GM12891 (cell line): ENCODE measurements at places on chromosomes 6 and 20.

DNA sequence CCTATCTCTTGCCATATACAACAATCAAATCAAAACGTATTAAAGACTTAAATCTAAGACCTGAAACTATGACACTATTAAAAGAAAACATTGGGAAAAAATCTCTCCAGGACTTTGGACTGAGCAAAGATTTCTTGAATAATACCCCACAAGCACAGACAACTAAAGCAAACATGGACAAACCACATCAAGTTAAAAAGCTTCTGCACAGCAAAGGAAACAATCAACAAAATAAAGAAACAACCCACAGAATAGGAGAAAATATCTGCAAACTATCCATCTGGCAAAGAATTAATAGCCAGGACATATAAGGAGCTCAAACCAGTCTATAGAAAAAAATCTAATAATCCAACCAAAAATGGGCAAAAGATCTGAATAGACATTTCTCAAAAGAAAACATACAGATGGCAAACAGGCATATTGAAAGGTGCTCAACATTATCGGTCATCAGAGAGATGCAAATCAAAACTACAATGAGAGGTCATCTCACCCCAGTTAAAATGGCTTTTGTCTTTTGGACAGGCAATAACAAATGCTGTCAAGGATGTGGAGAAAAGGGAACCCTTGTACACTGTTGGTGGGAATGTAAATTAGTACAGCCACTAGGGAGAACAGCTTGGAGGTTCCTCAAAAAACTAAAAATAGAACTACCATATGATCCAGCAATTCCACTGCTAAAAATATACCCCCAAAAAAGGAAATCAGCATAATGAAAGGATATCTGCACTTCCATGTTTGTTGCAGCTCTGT, 76.2 kb downstream of the SNX5 start:
- DNase-seq = no peak

- DNase-seq = no peak
Measured at GRCh38 chr6:107059606-107060005, 31.6 kb downstream of the MTRES1 start.

GRCh38 chr20:15942130-15942529, 631.1 kb downstream of the KIF16B start:
- DNase-seq = no peak

DNA sequence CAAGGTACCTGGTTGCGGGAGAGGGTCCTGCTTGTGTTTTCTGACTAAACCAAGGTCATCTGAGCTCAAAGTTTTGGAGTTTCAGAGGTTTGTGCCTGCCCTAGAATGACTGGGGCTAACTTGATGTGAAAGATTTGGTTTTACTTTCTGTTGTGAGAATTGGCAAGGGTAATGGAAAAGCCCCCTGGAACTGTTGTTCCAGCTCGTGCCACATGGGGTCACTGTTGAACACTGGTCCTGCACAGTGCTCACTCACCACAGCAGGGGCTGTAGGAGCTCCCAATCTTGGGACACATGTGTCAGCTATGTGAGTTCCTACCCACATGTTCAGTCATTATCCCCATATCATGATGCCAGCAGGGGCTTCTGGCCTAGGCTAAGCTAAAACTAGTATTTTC, 6.5 kb downstream of the TGM6 start:
- no peak for DNase-seq

- no peak for DNase-seq
Measured at GRCh38 chr20:35446356-35447078, 8.5 kb upstream of the GDF5 start.

DNA sequence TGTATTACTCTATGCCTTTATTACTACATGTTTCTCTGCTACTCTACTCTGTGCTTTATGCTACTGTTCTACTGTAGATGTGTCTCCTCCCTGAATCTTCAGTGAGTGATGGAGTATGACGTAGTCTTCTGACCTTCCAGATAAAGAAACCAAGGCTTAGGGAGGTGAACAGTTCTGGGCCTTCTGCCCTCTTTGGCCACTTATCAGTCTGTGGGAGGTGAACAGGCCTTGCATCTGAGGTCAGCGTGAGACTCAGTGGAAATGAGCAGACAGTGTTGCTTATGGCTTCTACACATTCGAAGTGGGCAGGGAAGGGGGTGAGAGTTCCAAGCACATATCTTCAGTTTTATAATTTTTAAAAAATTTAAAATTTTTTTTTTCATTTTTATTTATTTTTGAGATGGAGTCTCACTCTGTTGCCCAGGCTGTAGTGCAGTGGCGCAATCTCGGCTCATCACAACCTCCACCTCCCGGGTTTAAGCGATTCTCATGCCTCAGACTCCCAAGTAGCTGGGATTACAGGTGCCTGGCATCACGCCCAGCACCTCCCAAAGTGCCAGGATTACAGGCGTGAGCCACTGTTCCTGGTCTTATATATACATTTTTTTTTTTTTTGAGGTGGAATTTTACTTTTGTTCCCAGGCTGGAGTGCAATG, 24.2 kb downstream of the MYBL2 start:
- no peak for DNase-seq

- DNase-seq = no peak
Measured at GRCh38 chr6:78999737-79000136, 78.3 kb downstream of the PHIP start.

- no peak for DNase-seq
Measured at GRCh38 chr6:23414051-23414445, 712.0 kb upstream of the NRSN1 start.

DNA sequence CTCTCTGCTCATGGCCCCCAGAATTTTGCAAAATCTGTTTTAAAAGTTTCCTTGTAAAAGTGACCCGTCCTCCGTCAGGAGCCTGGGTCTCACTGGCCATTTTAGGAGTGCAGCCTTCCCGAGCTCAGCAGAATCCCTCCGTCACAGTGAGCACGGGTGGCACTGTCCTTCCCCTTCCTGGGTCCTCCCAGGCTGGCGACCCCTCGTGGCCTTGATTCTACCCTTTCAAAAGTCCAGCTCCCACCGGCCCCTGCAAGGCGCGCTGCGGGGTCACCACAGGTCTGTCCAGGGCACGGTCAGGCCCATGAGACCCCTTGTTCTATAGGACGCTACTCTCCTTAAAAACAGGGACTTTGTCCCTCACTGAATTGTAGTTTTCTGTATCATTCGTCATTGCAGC, 112.7 kb downstream of the PSMB1 start:
- no peak for DNase-seq

GRCh38 chr6:91575032-91575431, 988.2 kb upstream of the MAP3K7 start:
- DNase-seq = no peak
